Activated naive CD4-positive, alpha-beta T cell (primary cell): ENCODE measurements at places on chromosomes 5 and 9.

- no peak for DNase-seq
Observed at GRCh38 chr5:122985954-122986721, 50.4 kb downstream of the PPIC start.

DNA sequence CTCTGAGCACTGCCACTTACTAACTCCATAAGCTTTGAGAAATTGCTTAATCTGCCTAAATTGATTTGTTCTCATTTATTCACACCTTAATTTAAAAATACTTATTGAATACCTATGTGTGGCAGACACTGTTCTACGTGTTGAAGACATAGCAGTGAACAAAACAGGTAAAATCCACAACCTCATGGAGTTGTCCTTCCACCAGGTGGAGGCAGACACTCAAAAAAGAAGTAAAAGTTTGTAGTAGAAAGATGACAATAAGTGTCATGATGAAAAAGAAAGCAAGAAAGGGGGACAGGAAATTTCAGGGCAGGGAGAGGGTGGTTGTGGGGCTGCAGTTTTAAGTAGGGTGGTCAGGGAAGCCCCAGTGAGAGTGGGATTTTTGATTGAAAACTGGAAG is 94.9 kb downstream of the SREK1 start:
- no peak for DNase-seq

DNA sequence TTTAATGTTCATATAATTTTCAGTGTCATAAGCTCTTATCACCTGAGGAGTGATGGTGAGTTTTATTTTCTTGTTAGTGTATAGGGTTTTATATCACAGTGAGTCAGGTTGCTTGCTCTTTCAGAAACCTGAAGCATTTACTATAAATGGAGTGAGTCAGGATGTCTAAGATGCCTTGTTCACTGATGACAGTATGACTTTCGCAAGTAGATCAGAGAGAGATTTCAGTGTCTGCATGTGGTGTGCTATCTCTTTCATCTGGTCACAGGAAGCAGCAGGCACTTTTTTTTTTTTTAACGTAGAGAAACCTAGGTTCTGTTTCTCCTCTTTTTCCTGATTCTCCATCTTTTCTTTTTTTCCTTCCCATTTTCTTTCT is 237.1 kb downstream of the DMRTA1 start:
- DNase-seq, result no peak

- DNase-seq, result no peak
Observed at GRCh38 chr5:35709688-35710087, 92.0 kb downstream of the SPEF2 start.

DNA sequence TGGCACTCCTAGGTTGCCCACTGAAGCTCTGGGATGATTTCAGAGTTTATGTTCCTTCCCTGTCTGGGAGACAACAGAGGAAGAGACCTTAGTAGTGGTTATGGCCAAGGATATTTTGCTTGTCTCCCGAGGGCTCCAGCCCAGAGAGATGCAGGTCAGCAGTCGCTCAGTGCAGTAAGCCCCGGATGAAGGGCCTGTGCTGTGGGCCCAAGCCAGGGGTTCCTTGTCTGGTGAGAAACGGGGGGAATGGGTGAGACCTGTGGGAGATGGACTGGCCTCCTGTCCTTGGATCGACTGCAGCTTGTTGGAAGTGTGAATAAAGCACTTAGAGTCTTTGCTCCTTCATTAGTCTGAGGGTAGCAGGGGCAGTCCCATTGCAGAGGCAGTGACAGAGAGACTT is 260.7 kb upstream of the RIOK2 start:
- no peak for DNase-seq

DNA sequence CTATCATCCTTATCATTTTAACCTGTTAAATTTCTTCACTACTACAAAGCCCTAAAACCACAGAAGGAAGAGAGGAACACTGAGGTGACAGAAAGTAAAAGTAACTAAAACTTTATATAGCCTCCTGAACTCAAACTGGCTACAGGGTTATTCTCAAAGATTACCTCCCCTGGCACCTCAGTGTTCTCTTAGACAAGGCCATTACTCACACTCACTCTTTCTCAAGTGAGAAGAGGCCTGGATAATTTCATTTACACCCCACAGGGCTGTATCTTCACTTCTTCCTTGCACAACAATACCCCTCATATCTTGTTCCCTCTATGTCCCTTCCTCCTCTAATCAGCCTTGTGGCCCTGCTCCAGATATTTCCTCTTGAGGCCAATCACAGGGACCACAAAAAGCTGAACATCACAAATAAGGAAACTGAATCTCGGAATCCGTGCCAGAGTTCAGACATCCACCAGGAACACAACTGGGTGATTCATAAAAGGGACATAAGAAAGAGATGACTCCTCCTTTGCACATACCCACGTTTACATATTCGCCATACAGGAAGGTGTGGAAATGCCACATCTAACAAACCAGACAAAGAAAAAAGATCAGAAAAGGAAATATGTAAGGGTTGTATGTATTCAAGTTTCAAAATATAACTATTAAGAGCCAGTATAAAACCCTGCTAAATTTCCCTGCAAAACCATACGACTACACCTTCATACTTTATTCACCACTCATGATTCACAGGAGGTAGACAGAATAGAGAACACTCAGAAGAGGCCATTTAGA is 1.7 kb upstream of the KLHL3 start:
- DNase-seq, result no peak

- DNase-seq, result no peak
Observed at GRCh38 chr5:157167214-157167621, 1.2 kb upstream of the GARIN3 start.

- DNase-seq, result no peak
Observed at GRCh38 chr9:72312386-72312987, 52.5 kb downstream of the ZFAND5 start.

DNA sequence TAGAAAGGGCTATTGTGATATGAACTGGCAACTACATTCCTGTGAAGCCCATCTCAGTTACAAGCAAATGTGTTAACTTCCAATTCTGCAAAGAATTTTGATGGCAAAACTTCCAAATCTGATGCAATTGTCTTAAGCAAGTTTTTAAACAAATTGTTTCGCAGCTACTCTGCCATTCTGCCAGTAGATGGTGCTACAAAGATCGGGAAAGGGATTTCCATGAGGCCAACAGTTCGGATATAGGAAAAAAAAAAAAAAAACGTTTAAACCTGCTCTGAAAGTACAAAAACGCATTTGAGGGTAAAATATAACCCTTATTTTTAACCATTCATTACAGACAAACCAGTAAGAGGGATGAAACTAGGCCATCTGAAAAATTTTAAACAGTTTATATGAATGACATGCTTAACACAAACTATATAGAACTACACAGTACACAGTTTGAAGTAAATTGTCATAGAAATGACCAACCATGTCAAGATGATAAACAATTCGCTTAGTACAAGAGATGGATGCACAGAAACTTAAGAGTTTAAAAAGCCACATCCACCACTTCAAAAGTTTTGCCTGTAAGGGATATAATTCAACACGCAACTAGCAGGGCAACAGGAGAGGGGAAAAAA is 2.2 kb downstream of the HNRNPA0 start:
- DNase-seq, result no peak

DNA sequence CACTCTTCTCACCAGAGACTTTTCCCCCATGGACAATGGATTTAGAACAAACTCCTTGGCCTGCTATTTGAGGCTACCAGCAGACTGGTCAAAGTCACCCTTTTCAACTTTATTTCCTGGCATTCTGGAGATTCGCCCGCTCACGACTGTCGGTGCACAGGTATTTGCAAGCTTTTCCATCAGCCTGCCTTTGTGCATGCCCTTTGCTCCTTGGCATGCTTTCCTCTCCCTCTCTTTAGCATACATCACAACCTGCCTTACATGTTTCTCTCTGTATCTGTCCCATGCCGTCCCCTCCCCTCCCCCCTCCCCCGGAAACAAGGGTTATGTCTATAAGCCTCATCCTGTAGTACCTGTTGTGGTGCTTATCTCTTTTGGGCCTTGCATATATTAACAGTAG is 257.1 kb downstream of the AOPEP start:
- no peak for DNase-seq

DNA sequence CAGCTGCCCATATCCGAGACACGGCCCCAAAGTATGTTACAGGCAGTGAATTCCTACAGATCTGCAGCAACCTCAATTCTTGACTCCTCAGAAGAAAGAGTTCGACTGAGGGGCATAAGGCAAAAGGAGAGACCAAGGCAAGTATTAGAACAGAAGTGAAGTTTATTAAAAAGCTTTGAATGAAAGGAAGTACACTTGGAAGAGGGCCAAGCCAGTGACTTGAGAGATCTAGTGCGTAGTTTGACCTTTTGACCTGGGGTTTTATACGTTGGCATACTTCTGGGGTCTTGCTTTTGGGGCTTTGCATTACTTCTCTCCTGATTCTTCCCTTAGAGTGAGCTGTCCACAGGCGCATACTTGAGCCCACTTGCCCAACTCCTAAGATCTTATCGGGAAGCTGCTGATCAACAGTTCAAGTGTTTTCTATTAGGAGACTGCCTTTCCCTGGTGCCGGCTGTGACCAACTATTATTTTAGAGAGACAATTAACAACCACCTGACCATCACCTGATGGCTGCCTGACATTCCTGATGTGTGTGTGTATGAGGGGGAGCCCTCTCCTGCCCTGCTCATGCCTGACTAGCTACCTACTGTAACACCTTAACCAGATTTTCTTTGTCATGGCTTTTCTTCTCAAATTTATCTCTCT is 1.5 kb upstream of the DEPDC1B start:
- no peak for DNase-seq

- no peak for DNase-seq
Observed at GRCh38 chr5:38202741-38203140, 55.6 kb upstream of the EGFLAM start.

GRCh38 chr5:54553659-54554207 is 36.2 kb downstream of the SNX18 start:
- DNase-seq, result no peak

DNA sequence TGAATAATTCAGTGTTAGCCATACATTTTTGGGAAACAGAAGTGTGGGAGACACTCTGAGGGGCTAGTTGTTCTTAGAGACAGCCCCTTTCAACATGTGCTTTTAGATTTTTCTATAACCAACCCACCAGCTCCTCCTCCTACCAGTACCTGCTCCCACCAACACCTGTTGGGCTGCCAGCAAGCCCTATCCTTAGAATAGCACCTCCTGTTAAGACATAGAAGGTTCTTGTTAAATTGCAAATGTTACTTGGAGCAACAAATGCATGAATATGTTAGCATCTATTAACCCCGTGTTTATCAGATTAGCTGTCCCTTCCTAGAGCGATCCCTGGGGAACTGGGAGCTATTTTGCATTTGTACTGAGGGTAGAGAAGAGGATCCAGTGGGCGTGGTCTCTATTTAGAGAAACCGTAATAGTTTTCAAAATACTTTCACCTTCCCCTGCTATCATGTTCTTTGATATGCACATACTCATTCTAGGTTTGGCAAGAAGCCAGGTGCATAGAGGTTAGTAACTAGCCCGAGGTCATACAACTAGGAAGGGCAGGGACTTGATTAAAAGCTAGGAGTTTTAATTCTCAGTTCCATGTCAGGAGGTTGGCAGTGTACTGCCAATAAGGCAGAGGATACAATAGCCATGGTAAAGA is 334.4 kb downstream of the KCTD16 start:
- no peak for DNase-seq

DNA sequence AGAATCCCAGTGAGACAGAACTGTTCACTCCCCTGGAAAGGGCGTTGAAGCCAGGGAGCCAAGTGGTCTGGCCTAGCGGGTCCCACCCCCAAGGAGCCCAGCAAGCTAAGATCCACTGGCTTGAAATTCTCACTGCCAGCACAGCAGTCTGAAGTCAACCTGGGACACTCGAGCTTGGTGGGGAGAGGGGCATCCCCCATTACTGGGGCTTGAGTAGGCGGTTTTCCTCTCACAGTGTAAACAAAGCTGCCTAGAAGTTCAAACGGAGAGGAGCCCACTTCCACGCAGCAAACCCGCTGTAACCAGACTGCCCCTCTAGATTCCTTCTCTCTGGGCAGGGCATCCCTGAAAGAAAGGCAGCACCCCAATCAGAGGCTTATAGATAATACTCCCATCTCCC is 45.1 kb upstream of the PTGER4 start:
- no peak for DNase-seq

DNA sequence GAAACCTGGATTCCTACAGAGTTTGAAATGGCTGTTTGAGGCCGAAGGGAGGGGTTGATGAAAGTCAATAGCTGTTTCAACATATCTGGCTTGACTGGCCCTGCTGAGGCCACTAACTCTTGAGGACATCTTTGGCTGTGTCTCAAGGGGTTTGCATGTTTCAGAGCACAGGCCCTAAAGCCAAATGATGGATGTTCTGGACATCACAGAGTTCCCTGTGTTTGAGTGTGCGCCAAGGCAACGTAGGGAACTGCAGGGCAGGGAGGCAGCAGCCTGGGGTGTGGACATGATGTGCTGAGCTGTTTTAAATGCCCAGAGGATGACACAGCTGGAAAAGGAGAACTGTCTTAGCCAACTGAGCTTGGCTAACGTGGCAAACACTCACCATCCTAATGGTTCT is 89.6 kb downstream of the RAPGEF1 start:
- DNase-seq, result no peak

- DNase-seq, result no peak
Observed at GRCh38 chr5:53766673-53767072, 206.2 kb downstream of the NDUFS4 start.

DNA sequence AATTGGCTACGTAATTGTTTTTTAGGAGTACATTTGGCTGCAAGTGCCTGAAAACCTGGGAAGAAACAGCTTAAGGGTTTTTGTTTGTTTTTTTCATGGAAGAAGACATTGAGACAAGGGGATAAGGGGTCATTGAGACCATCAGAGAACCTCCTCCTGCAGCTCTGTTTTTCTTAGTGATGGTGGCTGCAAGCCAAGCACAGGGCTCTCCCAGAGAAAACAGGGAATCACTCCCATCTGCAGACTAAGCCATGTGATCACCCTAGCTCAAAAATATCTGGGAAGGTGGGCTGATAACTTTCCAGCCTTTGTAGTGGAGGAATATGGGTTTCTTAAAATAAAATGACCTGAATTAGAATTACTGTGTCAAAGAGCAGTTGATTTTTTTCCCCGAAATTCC is 25.1 kb downstream of the PALM2AKAP2 start:
- no peak for DNase-seq

DNA sequence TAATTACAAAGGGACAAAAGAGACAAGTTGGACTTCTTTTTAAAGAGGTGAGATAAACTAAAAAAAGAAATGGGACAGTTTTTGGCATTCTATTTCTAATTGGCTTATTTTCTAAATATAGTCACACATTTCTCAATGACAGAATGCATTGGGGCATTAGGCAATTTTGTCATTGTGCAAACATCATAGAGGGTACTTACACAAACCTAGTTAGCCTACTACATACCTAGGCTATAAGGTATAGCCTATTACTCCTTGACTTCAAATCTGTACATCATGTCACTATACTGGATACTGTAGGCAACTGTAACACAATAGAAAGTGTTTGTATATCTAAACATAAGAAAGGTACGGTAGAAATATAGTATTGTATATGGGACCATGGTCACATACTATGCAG is 56.1 kb downstream of the LSM11 start:
- DNase-seq, result no peak

DNA sequence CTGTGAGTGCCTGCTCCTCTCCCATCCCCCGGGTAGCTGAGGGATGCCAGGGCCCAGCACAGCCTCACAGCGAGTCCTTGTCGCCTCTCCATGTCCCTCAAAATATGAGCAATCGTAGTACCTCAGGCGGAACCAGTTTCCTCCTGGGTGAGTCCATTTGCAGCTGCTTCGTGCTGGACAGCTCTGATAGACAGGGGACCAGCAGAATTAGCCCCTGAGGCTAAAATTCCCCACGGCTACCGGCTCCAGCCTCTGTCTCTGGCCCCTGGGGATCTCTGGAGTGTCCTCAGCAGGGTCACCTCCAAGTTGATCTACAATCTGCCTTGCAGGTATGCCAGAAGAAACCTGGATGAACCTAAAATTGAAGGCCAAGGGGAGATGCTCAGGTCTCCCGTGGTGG is 115.8 kb upstream of the FBXL7 start:
- no peak for DNase-seq

GRCh38 chr9:124602204-124602603 is 95.0 kb upstream of the NR5A1 start:
- no peak for DNase-seq
